HT1080 (cell line): ENCODE measurements at places on chromosomes 16 and 17. TPM values are rescaled to one million over a fixed set of nuclear protein-coding genes. Genes with fewer than 3 reads are reported as not detected.

DNA sequence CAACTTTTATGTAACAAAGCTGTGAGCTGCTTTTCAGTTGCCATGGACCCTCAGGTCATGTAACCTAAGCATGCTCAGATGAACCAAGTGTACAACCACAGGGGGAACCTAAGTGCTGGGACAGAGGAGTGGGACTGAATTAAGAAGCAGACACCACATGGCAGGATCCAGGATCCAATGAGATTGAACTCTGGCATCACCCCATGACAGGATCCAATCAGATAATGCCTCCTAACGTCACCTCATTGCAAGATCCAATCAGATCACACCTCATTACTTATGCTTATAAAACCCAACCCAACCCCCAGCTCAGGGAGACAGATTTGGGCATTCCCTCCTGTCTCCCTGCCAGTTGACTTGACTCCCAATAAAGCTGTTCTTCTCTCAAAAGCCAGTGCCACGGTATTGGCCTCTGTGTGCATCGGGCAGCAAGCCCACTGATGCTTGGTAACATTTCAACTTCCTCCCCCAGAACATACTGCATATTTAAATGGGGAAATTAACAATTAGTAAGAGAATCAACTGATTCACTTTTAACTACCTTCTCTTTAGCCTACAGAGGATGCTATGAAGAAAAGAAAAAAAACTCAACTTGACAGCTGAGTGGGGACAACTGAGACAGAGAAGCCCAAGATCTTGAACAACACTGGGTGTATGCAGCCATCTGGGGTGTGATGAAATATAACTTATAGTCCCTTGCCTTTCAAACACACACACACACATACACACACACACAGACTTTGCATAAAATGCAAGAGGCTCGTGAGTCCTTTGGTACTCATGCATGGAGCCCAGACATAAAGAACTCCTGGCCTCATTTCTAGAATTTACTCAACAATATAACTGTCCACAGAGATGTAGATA lies 148.4 kb downstream of the SLC39A11 start:
- DNase-seq, result peak; percentile 32

The KRT27 gene
- total RNA-seq, result not detected in 2 replicates

DNA sequence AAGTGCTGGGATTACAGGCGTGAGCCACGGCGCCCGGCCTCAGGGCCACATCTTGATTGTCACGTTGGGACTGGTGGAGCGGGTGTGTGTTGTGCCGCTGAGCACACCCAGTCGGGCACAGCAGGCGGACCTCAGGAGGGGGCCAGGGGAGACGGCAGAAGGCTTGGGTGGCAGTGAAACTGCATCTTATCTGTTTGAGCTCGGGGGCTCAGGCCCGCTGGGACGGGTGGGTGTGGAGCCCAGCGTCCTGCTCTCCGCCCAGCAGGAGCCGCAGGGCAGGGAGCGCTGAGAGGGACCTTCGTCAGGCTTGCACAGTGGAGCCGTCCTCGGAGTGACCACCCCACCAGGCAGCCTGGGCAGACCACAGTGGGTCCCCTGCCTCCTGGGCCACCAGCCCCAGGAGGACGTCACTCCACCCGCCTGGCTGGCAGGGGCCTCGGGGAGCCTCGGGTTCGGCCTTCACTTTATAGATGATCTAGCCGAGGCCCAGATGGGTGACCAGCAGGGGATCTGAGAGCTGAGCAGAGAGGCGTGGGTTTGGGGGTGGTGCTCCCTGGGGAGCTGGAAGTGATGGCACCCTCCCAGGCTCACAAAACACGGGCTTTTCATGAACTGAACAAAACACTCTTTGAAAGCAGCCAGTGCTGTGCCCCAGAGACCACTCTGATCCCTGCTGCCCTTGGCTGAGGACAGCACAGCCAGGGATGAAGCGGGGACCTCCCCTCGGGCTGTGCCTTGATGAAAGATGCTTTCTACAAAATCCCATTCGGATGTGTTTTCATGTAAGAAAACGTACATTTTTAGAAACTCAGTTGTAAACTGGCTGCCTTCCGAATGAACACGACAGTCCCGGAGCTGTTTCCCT lies 181.1 kb downstream of the SEC14L1 start:
- peak; percentile 37 for DNase-seq

The GLP2R gene
- total RNA-seq, result 0.63 and 0.90 TPM in 2 replicates

The RND2 gene
- 0.11 and 0.23 TPM in 2 replicates for total RNA-seq

DNA sequence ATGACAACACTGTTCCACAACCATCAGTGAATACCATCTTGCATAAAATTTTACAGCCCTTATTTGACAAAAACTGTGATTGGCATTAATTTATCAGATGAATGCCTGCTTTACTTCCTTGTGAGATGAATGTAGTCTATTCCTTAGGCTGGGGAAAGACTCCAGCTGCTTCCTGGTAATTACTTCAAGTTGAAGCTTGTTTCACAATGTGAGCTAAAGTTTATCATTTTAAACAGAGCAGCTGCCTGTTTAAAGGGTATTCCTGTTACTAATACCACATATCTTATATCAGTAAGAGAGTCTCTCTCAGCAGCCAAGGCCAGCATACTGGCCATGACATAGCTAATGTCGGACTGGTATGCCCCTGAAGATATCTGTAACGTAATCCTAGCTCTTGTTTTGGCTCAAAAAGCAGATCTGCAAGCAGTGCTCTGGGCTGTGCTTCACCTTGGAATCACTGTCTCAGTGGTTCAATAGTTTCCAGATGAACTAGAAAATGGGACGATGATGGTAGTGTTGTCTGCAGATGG lies 13.2 kb upstream of the ARL2BP start:
- DNase-seq, result no peak

- DNase-seq, result no peak
These were observed 7.3 kb downstream of the SLC52A1 start for GRCh38 chr17:5027916-5028315.

GRCh38 chr17:51015145-51015558 lies 105.5 kb downstream of the SPAG9 start:
- DNase-seq, result no peak

The CCL2 gene
- total RNA-seq, result 0.51 TPM in 1 of 2 replicates, not detected in the other

The SUMO2 gene
- 314 and 319 TPM in 2 replicates for total RNA-seq

DNA sequence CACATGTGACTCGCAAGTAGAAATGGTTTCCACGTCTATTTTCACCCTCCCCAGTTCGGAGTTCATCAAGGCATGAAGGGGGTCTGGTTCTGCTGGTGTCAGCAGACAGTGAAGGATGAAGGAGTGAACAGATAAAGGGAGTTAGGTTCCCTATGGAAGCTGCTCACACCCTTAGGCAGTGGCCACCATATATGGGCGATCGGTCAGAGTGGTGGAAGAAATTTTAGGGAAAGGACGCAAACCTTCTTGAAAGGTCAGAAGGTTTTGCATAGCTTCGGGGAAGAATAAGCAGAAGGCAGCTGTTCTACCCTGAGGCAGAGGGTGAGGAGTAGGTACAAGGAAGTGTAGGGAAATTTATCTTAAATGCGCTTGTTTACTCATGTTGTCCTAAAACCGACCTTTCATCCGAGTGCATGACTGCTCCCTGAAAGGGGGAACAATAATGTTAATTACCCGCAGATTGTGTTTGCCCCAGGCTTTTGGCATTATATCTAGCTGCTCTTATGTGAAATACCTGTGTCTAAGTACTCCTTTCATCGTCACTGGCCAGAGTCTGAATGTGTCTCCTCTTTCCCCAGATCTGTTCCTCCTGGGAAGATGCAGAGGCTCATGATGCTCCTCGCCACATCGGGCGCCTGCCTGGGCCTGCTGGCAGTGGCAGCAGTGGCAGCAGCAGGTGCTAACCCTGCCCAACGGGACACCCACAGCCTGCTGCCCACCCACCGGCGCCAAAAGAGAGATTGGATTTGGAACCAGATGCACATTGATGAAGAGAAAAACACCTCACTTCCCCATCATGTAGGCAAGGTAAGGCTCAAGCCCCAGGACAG lies 12.5 kb downstream of the CDH5 start:
- no peak for DNase-seq

DNA sequence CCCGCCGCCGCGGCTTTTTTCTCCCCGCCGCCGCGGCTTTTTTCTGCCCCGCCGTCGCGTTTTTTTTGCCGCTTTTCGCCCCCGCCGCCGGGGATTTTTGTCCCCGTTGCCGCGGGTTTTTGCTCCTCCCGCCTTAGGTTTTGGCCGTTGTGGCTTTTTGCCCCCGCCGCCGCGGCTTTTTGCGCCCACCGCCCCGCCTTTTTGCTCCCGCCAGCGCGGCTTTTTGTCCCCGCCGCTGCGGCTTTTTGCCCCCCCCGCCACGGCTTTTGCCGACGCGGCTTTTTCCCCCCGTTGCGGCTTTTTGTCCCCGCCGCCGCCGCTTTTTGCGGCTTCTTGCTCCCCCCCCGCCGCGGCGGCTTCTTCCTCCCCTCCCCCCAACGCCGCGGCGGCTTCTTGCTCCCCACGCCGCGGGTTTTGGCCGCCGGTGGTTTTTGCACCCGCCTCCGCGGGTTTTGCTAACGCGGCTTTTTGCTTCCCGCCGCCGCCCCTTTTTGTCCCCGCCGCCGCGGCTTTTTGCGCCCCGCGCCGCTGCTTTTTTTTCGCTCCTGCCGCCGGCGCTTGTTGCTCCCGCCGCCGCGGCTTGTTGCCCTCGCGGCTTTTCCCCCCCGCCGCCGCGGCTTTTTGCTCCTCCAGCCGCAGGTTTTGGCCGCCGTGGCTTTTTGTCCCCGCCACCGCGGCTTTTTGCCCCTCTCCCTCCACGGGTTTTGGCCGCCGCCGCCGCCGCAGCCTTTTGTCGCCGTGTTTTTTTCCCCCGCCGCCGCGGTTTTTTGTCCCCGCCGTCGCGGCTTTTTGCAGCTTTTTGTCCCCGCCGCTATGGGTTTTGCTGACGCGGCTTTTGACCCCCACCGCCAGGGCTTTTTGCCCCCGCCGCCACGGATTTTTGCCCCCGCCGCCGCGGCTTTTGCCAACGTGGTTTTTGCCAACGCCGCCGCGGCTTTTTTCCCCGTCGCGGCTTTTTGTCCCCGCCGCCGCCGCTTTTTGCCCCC lies 150.3 kb downstream of the KCNJ18 start:
- no peak for DNase-seq

DNA sequence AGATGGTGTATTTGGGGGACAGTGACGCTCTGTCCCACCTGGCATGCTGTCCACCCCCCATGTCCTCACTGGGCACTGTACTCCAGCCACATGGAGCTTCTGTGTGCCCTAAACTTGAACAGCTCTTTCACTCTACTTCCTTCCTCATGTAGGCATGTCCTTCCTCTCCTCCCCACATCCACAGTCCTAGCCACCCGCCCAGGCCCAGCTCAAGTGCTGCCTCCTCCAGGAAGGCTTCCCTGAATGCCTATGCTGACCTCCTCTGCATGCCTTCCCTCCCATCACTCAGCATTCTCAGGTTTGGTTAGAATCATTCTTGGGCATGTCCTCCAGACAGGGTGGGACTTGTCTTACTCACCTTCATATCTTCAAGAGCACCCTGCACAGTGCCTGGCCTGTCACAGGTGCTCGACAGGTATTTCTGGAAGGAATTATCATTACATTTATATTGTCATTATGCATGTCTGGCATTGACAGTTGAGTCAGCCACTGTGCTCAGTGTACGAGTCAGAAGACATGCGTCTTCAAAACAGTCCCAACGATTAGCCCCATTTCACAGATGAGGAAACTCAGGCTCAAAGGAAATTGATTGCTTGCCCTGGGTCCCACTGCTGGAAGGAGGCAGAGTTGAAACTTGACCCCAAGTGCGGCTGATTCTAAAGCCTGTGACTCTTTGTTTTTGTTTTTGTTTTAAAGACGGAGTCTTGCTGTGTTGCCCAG lies 42.1 kb upstream of the TOB1 start:
- DNase-seq, result no peak

DNA sequence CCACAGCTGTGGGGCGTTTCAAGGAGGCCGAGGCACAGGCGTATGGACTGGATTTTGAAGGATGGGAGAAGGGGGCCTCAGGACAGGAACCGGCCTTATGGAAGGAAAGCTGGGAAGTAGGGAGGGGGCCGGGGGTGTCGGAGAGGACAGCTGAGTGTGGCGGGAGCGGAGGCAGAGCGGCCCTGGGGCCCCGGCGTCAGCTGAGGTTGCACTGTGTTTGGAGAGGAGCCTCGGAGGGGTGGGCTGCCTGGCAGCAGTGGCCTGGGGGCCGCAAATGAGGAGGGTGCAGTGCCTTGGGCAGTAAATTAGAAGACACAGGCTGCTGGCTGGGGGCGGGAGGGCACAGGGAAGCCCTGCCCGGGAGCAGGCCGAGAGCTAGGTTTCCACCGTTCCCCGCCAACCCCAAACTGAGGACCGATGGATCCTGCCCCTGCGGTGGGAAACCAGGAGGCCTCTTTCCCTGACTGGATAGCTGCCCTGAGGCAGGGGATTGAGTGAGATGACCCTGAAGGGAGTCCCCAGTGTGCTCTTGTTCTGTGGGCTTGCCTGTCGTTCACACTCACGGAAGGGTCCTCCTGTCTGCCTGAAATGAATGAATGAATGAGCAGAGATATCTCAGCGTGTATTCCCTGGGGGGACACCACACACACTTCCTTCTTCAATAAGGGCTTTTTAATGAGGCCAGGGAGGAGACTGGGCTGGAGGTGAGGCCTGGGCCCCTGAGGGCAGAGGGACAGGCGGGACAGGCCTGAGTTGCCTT lies 18.4 kb downstream of the FOXJ1 start:
- DNase-seq, result no peak

The ZC3H18 gene
- total RNA-seq, result 18.7 and 21.7 TPM in 2 replicates

- DNase-seq, result no peak
These were observed 79.5 kb upstream of the FOXF1 start for GRCh38 chr16:86430814-86431213.

The FBXW10 gene
- total RNA-seq, result not detected in 2 replicates

The HS3ST2 gene
- total RNA-seq, result not detected in 2 replicates

DNA sequence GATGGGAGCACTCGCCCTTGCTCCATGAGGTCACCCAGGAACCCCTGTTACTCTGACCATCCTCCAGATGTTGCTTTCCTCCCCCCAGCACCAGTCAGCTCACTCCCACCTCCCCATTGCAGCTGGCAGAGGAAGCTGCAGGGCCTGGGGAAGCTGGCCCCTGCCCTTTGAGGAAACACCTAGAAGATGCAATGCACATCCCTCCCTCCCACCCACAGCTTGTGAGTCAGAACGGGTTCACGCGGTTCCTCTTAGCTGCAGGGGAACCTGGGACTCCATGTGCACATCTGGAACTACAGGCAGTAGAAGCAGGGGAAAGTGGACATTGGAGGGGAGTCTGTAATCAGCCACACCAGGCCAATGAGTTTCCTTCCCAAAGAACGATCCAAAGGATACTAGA lies 96.9 kb downstream of the KATNIP start:
- DNase-seq, result no peak

GRCh38 chr17:42629411-42630009 lies 20.0 kb downstream of the TUBG1 start:
- no peak for DNase-seq

GRCh38 chr17:9054126-9054975 lies 33.0 kb downstream of the NTN1 start:
- no peak for DNase-seq

- no peak for DNase-seq
These were observed 806 bp downstream of the MRM1 start for GRCh38 chr17:36602030-36602748.
